LHCN-M2 (cell line): ENCODE measurements at places on chromosomes 3 and 15. TPM values are rescaled to one million over a fixed set of nuclear protein-coding genes. Genes with fewer than 3 reads are reported as not detected.
A peak's percentile ranks its signal among the peaks of the same experiment; 100 is the strongest.

DNA sequence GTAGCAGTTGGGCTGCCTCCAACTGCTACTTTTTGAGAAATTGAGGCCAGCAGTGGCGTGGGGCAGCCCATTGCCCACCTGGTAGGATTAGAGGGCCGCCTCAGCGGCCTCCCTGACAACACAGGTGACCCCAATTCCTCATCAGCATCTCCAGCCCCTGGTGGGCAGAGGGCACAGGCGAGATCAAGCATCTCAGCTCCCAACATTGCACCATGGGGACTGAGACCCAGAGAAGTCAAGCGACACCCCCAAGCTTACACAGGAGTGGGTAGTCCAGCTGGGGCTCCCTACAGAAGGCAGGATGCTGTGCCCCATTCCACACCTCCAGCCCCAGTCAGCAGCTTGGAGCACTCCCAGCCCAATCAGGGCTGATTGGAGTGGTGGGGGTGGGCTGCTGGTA, 228 bp upstream of the H1-8 start:
- DNase-seq: no peak

- DNase-seq: no peak
These were observed 22.1 kb downstream of the CNTN3 start for GRCh38 chr3:74592359-74592758.

The ARIH2 gene
- total RNA-seq: 73.2 and 84.3 TPM in 2 replicates

- DNase-seq: no peak
These were observed 161.9 kb upstream of the TNIK start for GRCh38 chr3:171622126-171622525.

GRCh38 chr15:73599934-73600333, 33.3 kb downstream of the NPTN start:
- DNase-seq: peak; percentile 60

The CLN6 gene
- total RNA-seq: 34.9 and 40.9 TPM in 2 replicates

The AHSG gene
- total RNA-seq: not detected in 2 replicates

- DNase-seq: no peak
These were observed 123.5 kb downstream of the DLG1 start for GRCh38 chr3:197174927-197175326.

DNA sequence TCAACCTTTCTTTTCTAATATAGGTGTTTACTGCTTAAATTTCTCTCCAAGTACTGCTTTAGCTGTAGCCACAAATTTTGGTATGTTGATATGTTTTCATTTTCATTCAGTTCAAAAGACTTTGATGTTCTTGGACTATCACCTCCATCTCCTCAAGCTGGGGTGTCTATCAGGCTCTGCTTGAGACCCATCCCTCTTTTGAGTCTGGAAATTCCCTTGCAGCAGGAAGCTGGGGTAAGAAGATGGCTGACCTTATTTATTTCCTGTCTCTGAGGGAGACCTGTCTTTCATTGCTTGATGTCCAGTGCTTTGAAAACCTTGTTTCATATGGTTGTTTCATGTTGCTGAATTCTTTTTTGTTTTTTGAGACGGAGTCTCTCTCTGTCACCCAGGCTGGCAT, 60.5 kb upstream of the ADPGK start:
- no peak for DNase-seq

DNA sequence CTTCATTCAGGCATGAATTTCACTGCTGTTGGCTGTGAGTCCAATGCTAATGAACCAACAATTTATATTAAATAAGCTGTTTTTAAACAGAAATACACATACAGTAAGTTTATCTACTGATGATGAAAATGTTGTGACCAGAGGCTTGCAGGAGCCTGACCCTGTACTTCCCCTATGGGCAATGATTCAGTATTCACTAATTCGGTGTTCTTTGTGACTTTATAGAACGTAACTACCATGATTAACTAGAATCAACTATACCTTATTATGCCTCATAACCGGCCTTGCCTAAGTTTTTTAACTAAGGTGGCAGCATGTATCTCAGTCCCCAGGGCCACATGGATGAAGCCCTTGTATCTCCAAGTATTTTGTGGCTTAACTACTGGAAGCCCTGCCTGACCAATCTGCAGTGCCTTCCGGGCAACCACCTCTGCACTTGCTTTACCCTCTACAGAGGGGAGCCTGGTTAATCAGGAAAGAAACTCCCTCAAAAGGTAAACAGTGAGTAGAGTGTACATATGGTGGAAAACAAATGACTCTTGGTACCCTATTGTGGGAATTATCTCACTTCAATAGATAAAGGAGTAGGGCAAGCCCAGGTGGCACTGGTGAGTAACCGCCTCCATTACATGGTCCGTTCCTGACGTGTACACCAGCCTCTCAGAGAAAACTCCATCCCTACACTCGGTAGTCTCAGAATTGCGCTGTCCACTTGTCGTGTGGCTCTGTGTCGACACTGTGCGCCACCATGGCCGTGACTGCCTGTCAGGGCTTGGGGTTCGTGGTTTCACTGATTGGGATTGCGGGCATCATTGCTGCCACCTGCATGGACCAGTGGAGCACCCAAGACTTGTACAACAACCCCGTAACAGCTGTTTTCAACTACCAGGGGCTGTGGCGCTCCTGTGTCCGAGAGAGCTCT, 11.6 kb upstream of the CLDN18 start:
- no peak for DNase-seq

DNA sequence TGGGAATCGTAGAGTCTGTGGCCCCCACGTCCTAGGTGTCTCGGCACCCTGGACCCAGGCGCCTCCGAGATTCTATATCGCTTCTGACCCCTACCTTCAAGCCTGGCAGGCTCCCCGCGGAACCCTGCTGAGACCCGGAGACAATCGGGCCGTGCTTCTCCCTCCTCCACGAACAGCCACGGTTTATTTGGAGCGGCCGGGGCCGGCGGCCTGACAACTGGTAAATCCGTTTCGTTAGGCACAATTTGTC, 1.4 kb downstream of the GATA2 start:
- DNase-seq: no peak

GRCh38 chr3:17175187-17175807, 290.5 kb downstream of the PLCL2 start:
- peak; percentile 82 for DNase-seq

DNA sequence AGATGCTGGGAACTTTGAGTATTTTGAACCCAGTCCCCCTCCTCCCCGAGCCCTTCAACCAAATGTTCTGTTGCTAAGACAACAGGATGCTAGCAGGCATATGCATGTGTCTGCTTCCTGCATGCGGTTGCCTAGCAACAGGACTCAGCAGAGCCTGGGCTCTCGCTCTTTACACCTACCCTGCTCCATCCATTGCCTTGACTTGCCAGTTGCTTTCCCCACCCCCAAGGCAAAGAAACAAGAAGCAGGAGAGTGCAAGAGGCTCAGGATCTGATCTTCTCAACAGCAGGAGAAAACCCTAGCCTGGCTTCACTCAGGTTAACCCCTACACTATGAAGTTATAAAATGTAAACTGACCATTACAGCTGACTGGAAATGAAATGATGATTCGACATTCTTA, 393.0 kb downstream of the IGSF11 start:
- no peak for DNase-seq

DNA sequence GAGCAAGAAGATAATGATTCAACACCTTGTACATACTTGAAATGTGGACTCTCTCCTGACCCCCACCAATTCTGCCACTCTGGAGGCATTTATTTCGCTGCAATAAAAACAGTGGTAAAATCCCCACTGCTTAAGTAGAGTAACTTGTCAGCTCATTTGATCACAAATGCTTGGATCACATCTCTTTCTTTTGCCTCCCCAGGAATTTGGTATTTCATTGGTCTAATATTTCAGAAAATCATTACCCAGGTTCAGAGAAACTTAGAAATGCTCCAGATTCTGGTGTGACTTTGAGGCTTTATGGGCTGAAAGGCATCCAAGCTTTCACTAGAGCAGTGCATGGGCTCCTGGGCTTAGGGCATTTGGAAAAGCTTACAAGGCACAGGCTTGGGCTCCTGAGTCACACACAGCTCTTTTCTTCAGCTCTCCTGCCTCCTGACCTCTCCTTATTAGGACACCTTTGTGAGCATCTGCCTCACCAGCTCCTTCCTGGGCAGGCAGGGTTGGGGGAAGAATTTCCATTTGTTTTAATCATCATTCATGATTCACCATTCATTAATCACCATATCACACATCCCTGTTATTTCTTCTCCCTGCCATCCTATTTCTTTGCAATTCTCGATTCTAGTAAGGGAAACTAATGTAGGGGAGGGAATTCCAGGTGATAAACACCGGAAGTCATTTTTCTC, 22.5 kb downstream of the CDCP1 start:
- DNase-seq: peak; percentile 97

The GPR149 gene
- total RNA-seq: not detected in 2 replicates

DNA sequence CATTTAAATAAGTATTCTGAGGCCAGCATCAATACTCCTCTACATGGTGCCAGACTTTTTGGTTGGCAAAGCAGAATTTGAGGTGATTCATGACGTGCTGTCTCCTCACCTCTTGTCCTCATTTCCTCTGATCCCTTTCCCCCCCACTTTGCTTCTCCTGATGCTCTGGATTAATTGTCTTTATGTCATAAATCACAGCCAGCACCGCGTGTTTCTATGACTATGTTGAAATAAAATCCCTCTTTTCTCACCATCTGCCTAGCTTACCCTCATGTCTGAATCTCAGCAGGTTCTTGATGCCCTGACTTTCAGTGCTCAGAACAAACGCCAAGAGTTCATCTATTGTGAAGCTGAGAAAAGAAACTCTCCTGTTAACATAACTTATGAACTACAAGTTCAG, 19.7 kb upstream of the PTPRG start:
- no peak for DNase-seq

- no peak for DNase-seq
These were observed 116.2 kb downstream of the SUCNR1 start for GRCh38 chr3:151989621-151990020.

GRCh38 chr3:105798381-105798934, 70.4 kb downstream of the CBLB start:
- DNase-seq: no peak

- DNase-seq: no peak
These were observed 11.6 kb downstream of the CCNL1 start for GRCh38 chr3:157148196-157148889.

The FGF7 gene
- 6.5 and 7.9 TPM in 2 replicates for total RNA-seq

- no peak for DNase-seq
These were observed 7.4 kb downstream of the RRP9 start for GRCh38 chr3:51934139-51934850.

The SPINK8 gene
- total RNA-seq: not detected in 2 replicates

DNA sequence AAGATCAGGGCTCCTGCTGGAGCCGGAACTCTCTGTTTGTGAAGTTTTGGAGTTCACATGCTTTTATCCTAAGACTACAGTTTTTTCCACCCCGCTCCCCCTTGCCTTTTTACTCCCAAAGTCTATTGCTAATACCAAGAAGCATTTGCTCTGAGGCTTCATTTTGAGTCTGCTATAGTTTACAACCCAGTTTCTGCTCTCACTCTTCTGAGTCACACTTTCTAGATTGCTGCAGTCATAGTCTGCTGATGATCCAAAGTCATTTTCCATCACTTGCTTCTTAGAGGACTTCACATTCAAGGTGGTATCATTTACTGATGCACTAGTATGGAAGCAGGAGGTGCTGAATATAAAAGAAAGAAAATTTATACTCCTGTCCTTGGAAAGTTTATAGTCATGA, 937.4 kb downstream of the IGSF11 start:
- DNase-seq: no peak

The FOXB1 gene
- not detected in 2 replicates for total RNA-seq

GRCh38 chr15:80732818-80733217, 37.7 kb downstream of the ABHD17C start:
- DNase-seq: no peak

The SKOR1 gene
- total RNA-seq: 0.06 TPM in 1 of 2 replicates, not detected in the other

GRCh38 chr15:81174125-81174791, 22.4 kb upstream of the IL16 start:
- DNase-seq: no peak

DNA sequence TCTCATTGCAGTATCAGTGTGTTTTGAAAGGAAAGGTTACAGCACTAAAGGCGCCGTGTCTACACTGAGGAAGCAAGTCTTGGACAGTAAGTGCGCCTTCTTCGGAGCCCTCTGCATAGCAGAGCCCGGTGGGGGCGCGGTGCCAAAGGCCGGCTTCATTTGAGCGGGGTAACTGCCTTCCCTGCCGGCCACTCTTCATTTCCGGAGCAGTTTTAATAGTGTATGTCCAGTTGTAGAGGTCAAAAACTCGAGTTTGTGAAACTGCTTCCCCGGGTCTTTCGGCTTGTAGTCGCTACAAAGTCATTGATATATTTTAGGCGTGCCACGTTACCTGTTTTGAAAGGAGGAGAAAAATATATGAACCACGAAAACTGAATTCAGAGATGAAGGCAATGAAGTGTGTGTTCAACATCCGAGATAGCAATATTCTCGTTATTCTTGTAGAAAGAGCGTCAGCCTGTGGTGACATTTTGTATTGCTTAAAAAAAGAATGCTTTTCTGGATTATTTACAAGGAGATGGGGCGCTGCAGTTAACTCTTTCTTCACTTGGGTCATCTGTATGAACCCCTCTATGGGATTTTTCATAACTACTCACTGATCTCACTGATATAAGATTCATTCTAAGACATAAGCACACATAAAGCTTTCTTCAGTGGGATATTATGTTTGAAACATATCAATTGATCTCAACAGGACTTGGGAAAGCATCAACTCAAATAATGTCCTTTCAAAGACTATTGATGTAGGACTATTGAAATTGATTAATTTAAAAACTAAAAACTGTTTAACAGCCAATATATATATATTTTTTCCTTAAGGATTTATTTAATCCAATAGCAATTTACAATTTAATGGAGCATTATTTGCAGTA, 3.0 kb downstream of the ALCAM start:
- DNase-seq: peak; percentile 83
